Neural progenitor cell (in vitro differentiated cells): ENCODE measurements at places on chromosomes 11 and 22. TPM values are rescaled to one million over a fixed set of nuclear protein-coding genes. Genes with fewer than 3 reads are reported as not detected.

- peak; percentile 43 for DNase-seq
- no peak overlapping the region for H3K4me3 ChIP-seq
- H3K27ac ChIP-seq = no peak overlapping the region
- H3K27me3 ChIP-seq = no peaks in the 10 kb centered on the region
- no peaks in the 10 kb centered on the region for H3K36me3 ChIP-seq
- H3K4me1 ChIP-seq = peaks cover 13% of the 10 kb centered on the region
Measured at GRCh38 chr11:74646954-74647353, 54.6 kb downstream of the POLD3 start.

GRCh38 chr22:34160141-34160783 is 240.0 kb upstream of the LARGE1 start:
- peak; percentile 62 for DNase-seq
- H3K36me3 ChIP-seq = no peaks in the 10 kb centered on the region
- peak overlapping the region; percentile 16 for H3K4me3 ChIP-seq
- peaks cover 11% of the 10 kb centered on the region for H3K27me3 ChIP-seq
- peak overlapping the region; percentile 85 for H3K27ac ChIP-seq

GRCh38 chr11:124893781-124894401 is 3.8 kb downstream of the ROBO4 start:
- no peaks in the 10 kb centered on the region for H3K36me3 ChIP-seq
- H3K27me3 ChIP-seq = peaks cover 8% of the 10 kb centered on the region

Gene BEST1
- 0.15 TPM in 1 of 2 replicates, not detected in the other for total RNA-seq

GRCh38 chr11:83645561-83645960 is 359.4 kb upstream of the CCDC90B start:
- H3K36me3 ChIP-seq = no peaks in the 10 kb centered on the region
- H3K27ac ChIP-seq = no peak overlapping the region

GRCh38 chr22:26658161-26658560 is 773 bp downstream of the MIAT start:
- H3K4me1 ChIP-seq = peaks cover 40% of the 10 kb centered on the region
- H3K27me3 ChIP-seq = no peaks in the 10 kb centered on the region
- H3K27ac ChIP-seq = peak overlapping the region; percentile 80
- H3K36me3 ChIP-seq = no peaks in the 10 kb centered on the region

Gene GDPD5
- 11.3 and 32.7 TPM in 2 replicates for total RNA-seq

GRCh38 chr11:61516675-61517572 is 8.4 kb downstream of the LRRC10B start:
- no peak overlapping the region for H3K27ac ChIP-seq
- H3K4me1 ChIP-seq = peaks cover 16% of the 10 kb centered on the region
- DNase-seq = peak; percentile 87
- H3K27me3 ChIP-seq = no peaks in the 10 kb centered on the region
- H3K4me3 ChIP-seq = no peak overlapping the region

- H3K27ac ChIP-seq = no peak overlapping the region
- no peaks in the 10 kb centered on the region for H3K36me3 ChIP-seq
- H3K4me1 ChIP-seq = peaks cover 17% of the 10 kb centered on the region
- peak overlapping the region; percentile 81 for H3K4me3 ChIP-seq
- DNase-seq = peak; percentile 95
Measured at GRCh38 chr22:30287648-30288418, 1.5 kb downstream of the CASTOR1 start.

DNA sequence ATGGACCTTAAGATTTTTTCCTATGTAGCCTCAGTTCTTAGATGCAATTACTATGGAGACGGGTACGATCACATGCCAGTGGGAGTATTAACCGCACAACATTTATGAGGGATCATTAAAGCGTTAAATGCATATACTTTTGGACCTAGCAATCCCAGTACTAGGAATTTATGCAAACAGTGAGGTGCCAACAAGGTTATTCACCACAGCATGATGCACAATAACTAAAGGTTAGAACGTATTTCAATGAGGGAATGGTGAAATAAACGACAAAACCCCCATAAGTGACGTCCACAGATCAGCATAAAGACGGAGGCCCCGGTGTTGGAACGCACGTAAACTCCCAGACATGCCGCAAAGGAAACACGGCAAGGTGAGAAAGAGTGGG is 539 bp downstream of the SIRT3 start:
- peak overlapping the region; percentile 70 for H3K4me3 ChIP-seq
- H3K4me1 ChIP-seq = peaks cover 12% of the 10 kb centered on the region
- no peak overlapping the region for H3K27ac ChIP-seq
- no peaks in the 10 kb centered on the region for H3K27me3 ChIP-seq
- no peaks in the 10 kb centered on the region for H3K36me3 ChIP-seq
- DNase-seq = no peak

DNA sequence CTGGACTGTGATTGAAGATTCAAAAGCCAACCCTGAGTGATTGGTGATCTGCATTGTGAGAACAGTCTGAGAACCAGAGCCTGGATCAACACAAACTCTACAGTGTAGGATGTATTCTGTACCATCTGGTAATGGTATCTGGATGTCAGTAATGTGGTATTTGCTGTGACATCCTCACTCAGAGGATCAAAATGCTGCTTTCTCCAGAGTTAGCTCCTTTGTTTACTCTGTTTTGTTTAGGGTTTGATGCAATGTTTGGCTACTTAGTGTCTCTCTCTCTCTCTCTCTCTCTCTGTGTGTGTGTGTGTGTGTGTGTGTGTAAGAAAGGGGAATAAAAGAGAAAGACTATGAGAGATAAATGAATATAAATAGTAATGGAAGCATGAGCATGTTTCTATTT is 24.3 kb downstream of the CASP4 start:
- no peaks in the 10 kb centered on the region for H3K27me3 ChIP-seq
- DNase-seq = no peak
- no peaks in the 10 kb centered on the region for H3K4me1 ChIP-seq
- no peaks in the 10 kb centered on the region for H3K36me3 ChIP-seq
- no peak overlapping the region for H3K4me3 ChIP-seq

Gene PPP1R14B
- 107 and 167 TPM in 2 replicates for total RNA-seq

DNA sequence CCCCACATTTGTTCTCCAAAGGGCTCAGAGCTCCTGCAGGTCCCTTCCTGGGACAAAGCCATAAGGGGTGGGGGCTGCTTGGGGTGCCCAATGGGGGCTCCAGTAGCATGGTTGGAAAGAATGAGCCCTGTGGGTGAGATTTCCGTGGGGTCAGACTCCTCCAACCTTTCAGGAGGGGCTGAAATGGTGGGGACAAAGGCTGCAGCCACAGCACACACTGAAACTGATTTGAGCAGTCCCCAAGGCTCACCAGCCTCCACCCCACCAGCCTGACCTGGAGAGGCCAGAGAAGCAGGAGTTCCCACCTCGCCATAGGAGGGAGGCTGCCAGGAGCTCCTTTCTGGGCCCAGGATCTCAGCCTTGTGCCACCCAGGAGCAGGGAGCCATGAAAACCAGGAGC is 69.2 kb downstream of the MN1 start:
- no peak for DNase-seq
- no peak overlapping the region for H3K27ac ChIP-seq
- H3K36me3 ChIP-seq = no peaks in the 10 kb centered on the region

DNA sequence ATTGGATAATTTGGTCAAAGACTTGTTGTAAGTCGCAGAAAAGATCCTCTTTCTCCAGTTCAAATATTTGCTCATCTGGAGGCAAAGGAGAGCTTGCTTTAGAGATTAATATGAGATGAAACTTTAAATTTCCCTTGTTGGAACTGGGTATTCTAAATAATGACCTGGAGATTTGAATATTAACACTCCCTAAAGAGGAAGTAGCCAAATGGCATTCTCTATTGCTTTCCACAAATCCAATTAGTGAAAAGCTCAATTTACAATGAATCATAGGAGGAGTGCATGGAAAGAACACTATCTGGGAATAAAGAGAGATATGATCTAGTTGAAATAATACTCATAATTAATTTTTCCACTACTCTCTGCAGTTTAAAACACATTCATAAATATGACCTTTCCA is 641.6 kb upstream of the TENM4 start:
- no peak for DNase-seq
- H3K36me3 ChIP-seq = no peaks in the 10 kb centered on the region
- no peak overlapping the region for H3K4me3 ChIP-seq
- no peaks in the 10 kb centered on the region for H3K27me3 ChIP-seq

Gene USP28
- total RNA-seq = 14.2 and 15.1 TPM in 2 replicates

Gene PNPLA5
- 0.11 and 0.22 TPM in 2 replicates for total RNA-seq

DNA sequence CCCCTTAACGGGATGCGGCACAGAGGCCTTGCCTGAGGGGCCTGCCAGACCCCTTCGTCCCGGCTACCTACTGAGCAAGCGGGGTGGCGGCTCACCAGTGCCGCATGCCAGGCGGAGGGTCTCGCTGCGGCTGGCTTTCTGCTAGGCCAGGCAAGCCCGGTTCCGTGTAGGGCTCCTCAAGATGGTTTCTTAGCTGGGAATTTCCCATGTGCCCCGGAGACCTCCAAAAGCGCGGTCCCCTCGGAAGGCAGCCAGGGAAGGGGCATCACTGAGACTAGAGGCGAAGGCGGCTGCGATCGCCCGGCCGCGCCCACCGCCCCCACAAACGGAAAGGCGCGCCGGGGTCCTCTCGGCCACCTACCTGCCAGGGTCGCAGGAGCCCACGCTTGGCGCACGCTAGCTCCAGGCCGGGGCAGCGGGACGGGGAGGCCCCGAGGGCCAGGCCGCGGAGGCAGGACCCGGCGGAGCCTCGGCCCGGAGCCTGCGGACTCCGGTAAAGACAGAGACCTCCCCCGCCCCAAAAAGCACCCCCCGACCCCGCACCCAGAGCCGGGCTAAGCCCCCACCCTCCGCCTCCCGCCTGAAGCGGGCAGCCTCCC is 23.8 kb downstream of the MICAL3 start:
- peak overlapping the region; percentile 97 for H3K27ac ChIP-seq
- no peaks in the 10 kb centered on the region for H3K27me3 ChIP-seq
- H3K4me3 ChIP-seq = peak overlapping the region; percentile 76
- no peaks in the 10 kb centered on the region for H3K36me3 ChIP-seq

DNA sequence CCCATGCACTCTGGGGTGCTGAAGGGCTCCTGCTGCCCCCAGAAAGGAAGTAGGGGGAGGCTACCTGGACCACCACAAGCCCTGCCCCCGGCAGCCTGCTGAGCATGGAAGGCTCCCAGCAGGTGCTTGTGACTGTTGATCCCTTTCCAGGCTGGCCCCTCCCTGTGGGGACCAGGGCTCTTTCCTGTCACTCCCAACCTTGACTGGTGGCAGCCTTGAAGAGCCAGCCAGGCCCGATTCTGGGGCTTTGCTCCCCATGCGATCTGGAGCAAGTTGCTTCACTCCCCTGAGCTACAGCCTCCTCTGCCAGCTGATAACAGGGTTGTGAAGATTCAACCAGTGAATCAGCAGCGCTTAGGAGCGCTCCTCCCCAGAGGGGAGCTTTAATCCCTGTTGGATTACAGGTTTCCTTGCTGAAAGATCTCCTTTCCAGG is 4.6 kb upstream of the CST6 start:
- no peak overlapping the region for H3K4me3 ChIP-seq
- no peak overlapping the region for H3K27ac ChIP-seq
- H3K4me1 ChIP-seq = peaks cover 13% of the 10 kb centered on the region
- H3K36me3 ChIP-seq = no peaks in the 10 kb centered on the region
- H3K27me3 ChIP-seq = peaks cover 26% of the 10 kb centered on the region
- DNase-seq = peak; percentile 30

- no peak overlapping the region for H3K4me3 ChIP-seq
- no peaks in the 10 kb centered on the region for H3K4me1 ChIP-seq
- no peaks in the 10 kb centered on the region for H3K27me3 ChIP-seq
- peaks cover 9% of the 10 kb centered on the region for H3K36me3 ChIP-seq
Measured at GRCh38 chr11:72975778-72976521, 161.7 kb downstream of the ATG16L2 start.

DNA sequence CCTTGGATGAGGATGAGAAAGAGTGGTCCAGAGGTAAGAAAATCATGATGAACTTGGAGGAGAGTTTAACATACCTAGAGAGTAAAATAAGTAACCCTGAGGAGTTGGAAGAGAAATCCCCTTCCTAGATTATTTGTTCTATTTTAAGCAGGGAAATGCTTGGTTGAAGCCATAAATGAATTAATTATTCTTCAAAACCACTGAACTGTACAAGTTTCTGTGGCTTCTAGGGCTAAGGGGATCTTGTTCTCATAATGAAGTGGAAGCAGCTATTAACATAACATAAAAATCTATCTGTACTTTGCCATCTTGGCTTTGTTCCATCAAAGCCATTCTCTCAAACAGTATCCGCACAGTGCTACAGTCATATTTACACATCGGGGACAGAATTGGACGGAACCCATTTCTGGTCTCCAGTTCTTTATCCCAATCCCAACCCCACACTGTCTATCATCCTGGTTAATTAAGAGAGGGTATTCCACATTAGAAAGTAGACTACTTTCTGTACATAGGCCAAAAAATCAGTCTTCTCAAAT is 14.5 kb upstream of the ARHGAP42 start:
- H3K36me3 ChIP-seq = no peaks in the 10 kb centered on the region
- no peaks in the 10 kb centered on the region for H3K27me3 ChIP-seq
- H3K27ac ChIP-seq = no peak overlapping the region
- no peak for DNase-seq
- no peak overlapping the region for H3K4me3 ChIP-seq

Gene PLAAT5
- 0.77 TPM in 1 of 2 replicates, not detected in the other for total RNA-seq

DNA sequence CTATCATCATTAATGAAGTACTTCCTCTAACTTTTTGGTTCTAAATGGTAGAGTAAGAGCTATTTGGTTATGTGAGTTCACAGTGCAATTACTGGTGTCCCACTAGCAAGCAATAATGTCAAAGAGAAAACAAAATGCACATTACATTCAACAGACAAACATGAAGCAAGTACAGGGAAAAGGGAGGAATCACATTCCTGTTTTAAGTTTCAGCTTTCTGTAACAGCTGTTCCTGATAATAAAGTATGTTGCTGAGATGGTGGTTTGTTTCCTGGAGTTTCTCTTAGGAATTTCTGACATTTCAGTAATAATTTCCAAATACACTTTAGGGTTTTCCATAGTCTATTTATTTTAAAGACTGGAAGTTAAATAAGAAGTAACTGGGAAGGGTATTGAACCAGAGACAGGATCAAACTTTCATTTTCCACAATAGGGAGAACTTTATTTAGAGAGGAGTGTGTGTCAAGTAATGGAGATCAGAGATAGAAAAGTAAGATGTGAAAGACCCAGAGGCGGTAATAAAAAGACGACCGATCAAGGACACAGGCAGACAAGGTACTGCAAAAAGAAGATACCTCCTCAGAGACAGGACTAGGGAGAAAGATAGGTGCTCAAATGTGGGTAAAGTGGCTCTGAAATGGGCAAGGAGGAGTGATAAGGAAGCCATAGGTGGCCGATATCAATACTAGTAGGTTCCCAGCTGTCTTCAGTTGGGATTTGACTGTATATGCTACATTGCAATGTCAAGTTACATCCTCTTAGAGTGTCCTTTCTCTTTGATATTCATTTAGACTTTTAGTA is 20.8 kb upstream of the CLNS1A start:
- no peaks in the 10 kb centered on the region for H3K27me3 ChIP-seq
- no peak overlapping the region for H3K4me3 ChIP-seq

Gene KCNJ11
- total RNA-seq = 1.9 and 5.0 TPM in 2 replicates

GRCh38 chr11:69868006-69868810 is 49.0 kb upstream of the FGF3 start:
- H3K4me1 ChIP-seq = peaks cover 26% of the 10 kb centered on the region
- H3K36me3 ChIP-seq = no peaks in the 10 kb centered on the region
- no peak overlapping the region for H3K27ac ChIP-seq
- no peak overlapping the region for H3K4me3 ChIP-seq
